H1 (cell line): ENCODE measurements at places on chromosomes 2 and 18.
A peak's percentile ranks its signal among the peaks of the same experiment; 100 is the strongest.

GRCh38 chr2:136325844-136326331, 207.9 kb upstream of the CXCR4 start:
- H3K27me3 ChIP-seq = no peaks in the 10 kb centered on the region
- no peak for DNase-seq
- H3K27ac ChIP-seq = no peak overlapping the region

DNA sequence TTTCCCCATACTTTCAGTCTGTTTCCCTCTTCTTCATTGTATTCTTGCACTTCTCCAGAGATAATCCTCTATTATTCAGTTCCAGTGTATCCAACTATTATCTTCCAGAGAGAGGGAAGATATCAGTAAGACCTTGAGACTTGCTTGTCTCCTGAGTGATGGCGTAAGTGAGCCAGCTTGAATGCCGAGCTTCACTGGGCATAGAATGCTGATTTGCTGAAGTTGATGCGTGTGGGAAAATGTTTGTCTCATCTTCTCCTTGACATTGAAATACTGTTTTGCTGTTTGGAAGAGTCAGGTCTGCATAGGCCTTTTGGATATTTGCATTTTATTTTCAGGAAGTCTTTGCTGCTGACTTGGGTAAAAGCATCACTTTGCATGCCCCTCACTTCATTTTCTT, 41.1 kb upstream of the MGAT5 start:
- no peaks in the 10 kb centered on the region for H3K27me3 ChIP-seq
- no peaks in the 10 kb centered on the region for H3K36me3 ChIP-seq
- H3K27ac ChIP-seq = no peak overlapping the region
- no peak overlapping the region for H3K4me3 ChIP-seq

DNA sequence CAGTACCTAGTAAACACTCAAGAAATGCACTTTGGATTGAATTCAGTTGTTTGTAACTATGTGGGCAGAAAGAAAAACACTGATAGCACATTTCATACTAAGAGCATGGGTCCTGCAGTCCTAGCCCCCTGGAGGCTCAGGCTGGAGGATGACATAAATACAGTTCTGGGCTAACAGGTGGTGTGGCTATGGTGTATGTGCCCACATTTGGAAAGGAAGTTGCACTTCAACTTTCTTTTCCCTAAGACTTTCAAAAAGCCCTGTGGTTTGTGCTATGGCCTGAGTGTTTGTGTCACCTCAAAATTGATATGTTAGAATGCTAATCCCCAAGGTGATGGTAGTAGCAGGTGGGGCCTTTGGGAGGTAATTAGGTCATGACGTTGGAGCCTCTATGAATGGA, 218.2 kb downstream of the CDCA7 start:
- no peak for DNase-seq
- H3K4me1 ChIP-seq = peaks cover 6% of the 10 kb centered on the region
- no peak overlapping the region for H3K27ac ChIP-seq
- no peaks in the 10 kb centered on the region for H3K27me3 ChIP-seq

GRCh38 chr18:58998401-58999203, 133.9 kb downstream of the ZNF532 start:
- H3K36me3 ChIP-seq = no peaks in the 10 kb centered on the region
- no peaks in the 10 kb centered on the region for H3K27me3 ChIP-seq
- H3K4me3 ChIP-seq = no peak overlapping the region
- no peaks in the 10 kb centered on the region for H3K4me1 ChIP-seq
- H3K27ac ChIP-seq = no peak overlapping the region

GRCh38 chr2:101520246-101520645, 45.3 kb upstream of the RFX8 start:
- H3K4me1 ChIP-seq = peaks cover 8% of the 10 kb centered on the region; the same call in 1 of the 2 replicates
- H3K27ac ChIP-seq = no peak overlapping the region
- no peaks in the 10 kb centered on the region for H3K36me3 ChIP-seq
- DNase-seq = no peak

GRCh38 chr2:153601812-153602211, 123.2 kb upstream of the RPRM start:
- no peak for DNase-seq
- no peak overlapping the region for H3K27ac ChIP-seq
- H3K4me3 ChIP-seq = no peak overlapping the region
- no peaks in the 10 kb centered on the region for H3K4me1 ChIP-seq

GRCh38 chr2:201964631-201965206, 68.9 kb upstream of the FZD7 start:
- no peak for DNase-seq
- H3K27ac ChIP-seq = no peak overlapping the region
- no peaks in the 10 kb centered on the region for H3K27me3 ChIP-seq
- H3K4me3 ChIP-seq = no peak overlapping the region
- no peaks in the 10 kb centered on the region; the same call in 1 of the 2 replicates for H3K36me3 ChIP-seq
- peaks cover 13% of the 10 kb centered on the region for H3K4me1 ChIP-seq

GRCh38 chr2:205730701-205731582, 48.6 kb downstream of the NRP2 start:
- peaks cover 18% of the 10 kb centered on the region for H3K4me1 ChIP-seq
- H3K27ac ChIP-seq = no peak overlapping the region
- peaks cover 39% of the 10 kb centered on the region for H3K36me3 ChIP-seq
- H3K4me3 ChIP-seq = no peak overlapping the region
- no peak for DNase-seq
- H3K27me3 ChIP-seq = no peaks in the 10 kb centered on the region

GRCh38 chr2:216796115-216796840, 63.6 kb downstream of the TNP1 start:
- no peaks in the 10 kb centered on the region for H3K4me1 ChIP-seq
- H3K4me3 ChIP-seq = no peak overlapping the region
- no peak overlapping the region for H3K27ac ChIP-seq
- no peaks in the 10 kb centered on the region for H3K36me3 ChIP-seq
- no peak for DNase-seq

DNA sequence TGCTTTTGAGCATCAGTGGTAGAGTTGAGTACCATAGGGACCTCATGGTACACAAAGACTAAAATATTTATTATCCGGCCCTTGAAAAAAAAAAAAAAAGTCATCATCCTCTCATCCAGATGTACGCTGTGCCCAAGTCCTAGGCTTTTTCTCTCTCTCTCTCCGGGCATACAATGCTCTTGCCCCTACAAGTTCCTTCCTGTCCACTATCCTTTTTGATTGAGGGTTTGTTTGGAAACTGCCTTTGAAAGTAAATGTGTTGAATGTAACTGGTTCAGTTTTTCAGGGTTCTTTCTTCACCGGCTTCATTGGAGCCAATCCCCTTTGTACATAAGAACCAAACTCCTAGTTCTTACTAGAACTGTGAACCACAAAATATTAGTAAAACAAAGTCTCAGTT, 130.3 kb downstream of the MGAT5 start:
- no peak overlapping the region for H3K27ac ChIP-seq
- H3K36me3 ChIP-seq = no peaks in the 10 kb centered on the region

GRCh38 chr2:238240757-238241711, 1.2 kb upstream of the HES6 start:
- H3K36me3 ChIP-seq = no peaks in the 10 kb centered on the region
- no peak overlapping the region; the same call in 1 of the 2 replicates for H3K27ac ChIP-seq
- no peak for DNase-seq
- H3K4me1 ChIP-seq = peaks cover 3% of the 10 kb centered on the region
- H3K27me3 ChIP-seq = peaks cover 44% of the 10 kb centered on the region
- peak overlapping the region; percentile 61 for H3K4me3 ChIP-seq

DNA sequence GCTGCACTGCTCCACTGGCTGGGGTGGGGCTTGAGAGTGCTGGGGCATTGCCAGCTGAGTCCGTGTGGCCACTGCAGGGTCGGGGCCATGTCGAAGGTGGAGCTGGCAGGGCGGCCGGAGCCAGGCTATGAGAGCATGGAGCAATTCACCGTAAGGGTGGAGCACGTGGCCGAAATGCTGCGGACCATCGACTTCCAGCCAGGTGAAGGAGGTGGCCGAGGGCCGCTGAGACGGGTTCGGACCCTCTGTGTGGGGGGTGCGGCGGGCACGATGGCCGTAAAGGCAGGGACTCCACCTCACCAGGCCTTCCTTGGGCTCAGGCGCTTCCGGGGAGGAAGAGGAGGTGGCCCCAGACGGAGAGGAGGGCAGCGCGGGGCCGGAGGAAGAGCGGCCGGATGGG, 2.1 kb downstream of the UCN start:
- no peak overlapping the region; the same call in 1 of the 2 replicates for H3K4me3 ChIP-seq
- H3K4me1 ChIP-seq = peaks cover 28% of the 10 kb centered on the region
- H3K27me3 ChIP-seq = peaks cover 40% of the 10 kb centered on the region
- no peak overlapping the region for H3K27ac ChIP-seq
- H3K36me3 ChIP-seq = no peaks in the 10 kb centered on the region

- no peak overlapping the region for H3K27ac ChIP-seq
- H3K27me3 ChIP-seq = no peaks in the 10 kb centered on the region
Measured at GRCh38 chr2:20838016-20838415, 15.1 kb upstream of the LDAH start.

DNA sequence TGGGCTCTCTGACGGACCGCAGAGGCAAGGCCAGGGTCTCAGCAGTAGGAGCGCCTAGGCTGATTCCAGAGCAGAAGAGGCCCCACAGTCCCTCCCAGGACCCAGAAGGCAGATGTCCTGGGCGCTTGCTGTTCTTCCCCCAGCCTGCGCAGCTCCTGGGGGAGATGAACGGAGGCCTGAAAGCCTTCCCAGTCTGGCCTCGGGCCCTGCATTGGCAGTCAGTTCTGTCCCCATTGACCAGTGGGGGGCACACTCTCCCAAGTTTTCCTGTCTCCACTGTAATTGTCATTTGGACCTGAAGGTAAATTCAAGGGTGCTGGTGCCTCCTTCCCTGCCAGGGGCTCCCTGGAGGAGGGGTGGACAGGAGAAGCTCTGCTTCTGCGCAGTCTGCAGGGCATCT, 345.7 kb downstream of the CYP26B1 start:
- H3K4me1 ChIP-seq = no peaks in the 10 kb centered on the region
- no peaks in the 10 kb centered on the region for H3K36me3 ChIP-seq
- DNase-seq = peak; percentile 87
- no peaks in the 10 kb centered on the region; the same call in 1 of the 2 replicates for H3K27me3 ChIP-seq

GRCh38 chr2:155689791-155690190, 642.7 kb downstream of the NR4A2 start:
- H3K4me3 ChIP-seq = no peak overlapping the region
- H3K27me3 ChIP-seq = no peaks in the 10 kb centered on the region
- no peak overlapping the region for H3K27ac ChIP-seq
- H3K36me3 ChIP-seq = no peaks in the 10 kb centered on the region
